Hematopoietic multipotent progenitor cell treated with erythropoietin and hydrocortisone succinate and interleukin-3 and kit ligand, for 6 days (in vitro differentiated cells): ENCODE measurements at places on chromosomes 3 and 15.

DNA sequence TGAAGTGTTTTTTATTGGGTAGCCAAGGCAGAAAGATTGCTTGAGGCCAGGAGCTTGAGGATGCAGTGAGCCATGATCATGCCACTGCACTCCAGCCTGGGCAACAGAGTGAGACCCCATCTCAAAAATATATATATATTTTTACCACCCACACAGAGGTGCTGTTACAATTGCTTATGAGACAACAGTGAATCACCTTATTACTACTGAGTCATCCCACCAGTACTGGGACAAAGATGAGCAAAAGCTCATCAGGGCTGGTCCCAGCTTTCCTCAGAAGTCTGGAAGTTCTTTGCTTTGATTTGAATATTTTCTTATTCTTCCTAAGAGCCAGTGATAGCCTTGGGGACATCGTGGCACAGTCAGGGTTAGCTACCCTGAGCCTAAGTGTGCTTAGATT is 207.7 kb downstream of the SOX2 start:
- no peak for DNase-seq

- no peak for DNase-seq
Observed at GRCh38 chr3:82520846-82521245, 759.4 kb upstream of the GBE1 start.

DNA sequence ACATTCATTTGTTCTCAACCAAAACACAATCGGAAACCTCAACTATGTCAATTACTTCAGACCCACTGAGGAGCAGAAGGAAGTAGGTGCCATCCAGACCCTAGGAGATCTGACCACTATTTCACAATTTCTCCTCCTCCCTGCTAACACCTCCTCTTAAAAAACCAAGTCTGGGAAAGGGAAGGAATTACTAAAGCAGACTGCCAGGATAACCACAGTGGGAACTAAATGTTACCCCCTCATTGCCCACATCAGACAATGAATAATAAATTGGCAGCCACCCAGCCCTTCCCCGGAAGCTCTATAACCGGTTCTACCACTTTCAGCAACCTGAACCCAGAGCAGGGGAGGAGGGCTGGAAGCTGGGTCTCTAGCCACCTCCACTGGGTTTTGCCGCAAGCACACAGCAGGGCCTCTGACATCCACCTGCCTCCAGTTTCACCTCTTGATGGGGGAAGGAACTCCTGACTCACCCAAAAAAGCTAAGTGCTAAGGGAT is 17.6 kb downstream of the C15orf62 start:
- DNase-seq = peak; percentile 68

DNA sequence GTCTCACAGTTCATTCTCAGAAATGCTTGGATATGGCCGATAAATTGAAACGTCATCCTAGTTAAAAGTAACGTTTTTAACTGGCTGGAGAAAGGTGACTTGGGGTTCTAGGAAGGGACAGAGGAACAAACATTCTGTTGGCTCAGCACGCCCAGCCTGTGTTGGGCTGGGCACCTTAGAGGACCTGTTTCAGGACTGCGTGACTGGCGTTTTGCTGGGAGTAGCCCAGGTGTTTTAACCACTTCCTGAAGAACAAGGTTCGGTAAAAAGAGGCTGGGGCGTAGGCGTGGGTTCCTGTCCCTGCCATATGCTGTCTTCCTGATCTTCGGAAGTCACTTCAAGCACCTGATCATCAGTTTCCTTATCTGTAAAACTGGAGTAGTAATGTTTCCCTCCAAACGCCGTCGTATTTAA is 1.1 kb upstream of the TLNRD1 start:
- DNase-seq = peak; percentile 35

DNA sequence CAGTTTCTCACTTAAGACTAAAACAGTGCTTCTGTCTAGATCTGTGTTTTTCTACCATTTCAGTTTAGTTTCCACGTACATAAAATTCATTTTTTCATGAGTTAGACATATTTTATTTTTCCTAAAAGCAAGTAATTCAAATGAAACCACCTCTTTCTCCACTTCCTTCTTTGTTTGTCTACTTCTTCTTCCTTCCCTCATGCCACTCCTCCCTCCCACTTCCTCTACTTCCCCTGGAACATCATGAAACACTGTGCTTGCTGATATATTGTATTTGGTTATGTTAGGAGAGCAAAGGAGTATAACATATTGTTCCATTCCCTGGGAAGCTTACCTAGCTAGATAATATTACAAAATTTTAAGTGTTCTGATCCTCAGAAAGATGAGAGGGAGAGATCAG is 36.7 kb upstream of the GOLGA8B start:
- DNase-seq = no peak

- no peak for DNase-seq
Observed at GRCh38 chr3:74287557-74287956, 326.9 kb downstream of the CNTN3 start.

- peak; percentile 67 for DNase-seq
Observed at GRCh38 chr3:156151824-156152428, 31.5 kb downstream of the KCNAB1 start.

DNA sequence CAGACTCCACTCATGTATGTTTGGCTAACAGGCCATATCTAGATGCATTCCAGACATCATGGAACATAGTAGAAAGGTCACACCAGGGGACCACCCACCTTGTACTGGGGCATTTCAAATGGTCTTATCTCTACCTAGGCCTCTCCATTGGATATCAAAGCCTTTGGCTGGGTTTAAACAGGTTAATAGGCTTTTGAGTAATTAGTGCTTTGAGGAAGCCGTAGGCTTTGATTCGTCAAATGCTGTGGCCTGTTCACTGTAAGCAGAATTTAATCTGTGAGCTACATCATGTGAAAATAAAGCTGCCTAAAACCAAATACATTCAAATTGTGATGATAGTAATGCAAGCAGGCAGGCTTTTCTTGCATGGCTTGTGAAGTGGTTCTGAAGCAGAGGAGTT is 129.5 kb downstream of the ST8SIA2 start:
- DNase-seq = no peak

- no peak for DNase-seq
Observed at GRCh38 chr15:87967951-87968350, 288.6 kb downstream of the NTRK3 start.

GRCh38 chr3:38560284-38560683 is 64.1 kb downstream of the EXOG start:
- DNase-seq = no peak

- DNase-seq = no peak
Observed at GRCh38 chr3:23094890-23095462, 108.2 kb upstream of the UBE2E2 start.

DNA sequence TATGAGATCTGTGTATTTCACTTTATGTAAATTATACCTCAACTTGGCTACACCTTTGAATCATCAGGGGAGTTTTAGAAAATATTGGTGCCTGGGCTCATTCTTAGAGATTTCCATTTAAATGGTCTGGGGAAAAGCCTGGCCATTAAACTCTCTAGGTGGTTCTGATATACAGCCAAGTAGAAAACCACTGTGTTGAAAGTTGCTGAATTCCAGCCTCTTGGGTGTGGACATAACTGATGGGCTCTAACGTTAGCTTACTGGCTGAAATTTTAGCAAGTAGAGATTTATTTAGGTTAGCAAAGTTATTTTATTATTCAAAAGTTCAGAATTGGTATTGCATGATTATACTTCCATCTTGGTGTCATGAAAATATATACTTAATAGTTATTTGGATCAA is 84.1 kb downstream of the ATG7 start:
- no peak for DNase-seq

DNA sequence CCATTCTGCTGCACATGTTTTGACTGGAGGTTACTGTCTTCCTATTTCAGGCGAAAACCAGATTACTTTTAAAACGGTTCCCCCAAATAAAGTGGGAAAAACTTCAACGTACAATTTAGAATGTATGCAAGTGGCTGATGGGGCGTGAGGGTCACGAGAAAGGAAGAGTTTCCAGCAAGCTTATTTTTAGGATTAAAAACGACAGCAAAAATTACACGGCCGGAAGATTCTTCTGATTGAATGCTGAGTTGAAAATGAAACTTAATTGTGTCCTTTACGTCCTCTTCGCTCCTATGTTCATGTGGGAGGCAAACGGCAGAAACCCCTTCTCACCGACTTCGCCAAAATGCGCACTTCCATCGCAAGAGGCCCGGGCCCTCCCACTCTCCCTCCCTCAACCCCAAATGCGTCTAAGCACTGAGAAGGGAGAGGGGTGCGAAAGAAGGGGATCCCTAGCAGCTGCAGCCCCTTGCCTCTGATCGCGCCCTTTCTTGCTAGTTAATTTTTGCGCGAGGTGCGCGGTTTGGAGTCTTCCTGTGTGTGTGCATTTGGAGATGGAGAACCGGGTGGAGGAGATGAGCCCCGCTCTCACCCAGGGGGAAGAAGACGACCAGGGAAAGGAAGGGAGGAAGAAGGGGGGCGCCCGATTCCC is 656 bp downstream of the CD47 start:
- peak; percentile 59 for DNase-seq

GRCh38 chr3:58215317-58216025 is 4.7 kb upstream of the DNASE1L3 start:
- DNase-seq = no peak

GRCh38 chr15:91368611-91369010 is 268.6 kb downstream of the SV2B start:
- no peak for DNase-seq

DNA sequence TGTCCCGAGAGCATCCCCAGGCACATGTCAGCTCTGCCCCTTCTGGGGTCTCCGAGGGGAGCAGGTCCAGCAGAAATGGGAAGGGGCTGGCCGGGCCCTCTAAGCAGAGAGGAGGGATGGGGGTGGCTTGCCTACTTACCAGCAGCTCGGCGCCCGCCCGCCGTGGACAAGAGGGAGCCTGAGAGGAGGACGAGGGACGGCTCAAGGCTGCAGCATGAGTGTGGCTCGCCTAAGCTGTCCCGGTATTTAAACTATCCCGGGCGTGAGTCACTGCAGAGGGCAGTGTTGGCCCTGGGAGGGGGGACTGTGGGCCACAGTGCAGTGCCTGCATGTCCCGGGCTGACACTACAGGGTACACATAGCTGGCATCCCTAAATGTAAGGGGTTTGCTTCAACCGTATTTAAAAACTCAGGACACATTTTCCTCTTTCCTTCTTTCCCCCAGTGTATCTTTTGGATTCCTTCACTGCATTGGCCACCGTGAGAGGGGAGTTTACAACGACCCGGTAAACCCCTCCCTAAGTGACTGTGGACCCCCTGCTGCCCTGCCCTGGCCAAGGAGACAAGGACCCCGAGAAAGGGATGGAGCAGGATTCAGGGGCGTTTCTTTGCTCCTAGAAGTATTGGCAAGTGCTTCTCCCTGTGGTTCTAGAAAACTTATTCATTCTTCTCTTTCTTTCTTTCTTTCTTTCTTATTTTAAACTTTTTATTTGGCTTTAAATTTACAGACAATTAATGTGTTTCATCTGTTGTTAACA is at the start of gene LRRC15:
Gene LRRC15, minus strand, starts transcription at position 222 of the 758 bp plus-strand sequence. CDS start 8,700 bp downstream, outside the sequence.
- no peak for DNase-seq

DNA sequence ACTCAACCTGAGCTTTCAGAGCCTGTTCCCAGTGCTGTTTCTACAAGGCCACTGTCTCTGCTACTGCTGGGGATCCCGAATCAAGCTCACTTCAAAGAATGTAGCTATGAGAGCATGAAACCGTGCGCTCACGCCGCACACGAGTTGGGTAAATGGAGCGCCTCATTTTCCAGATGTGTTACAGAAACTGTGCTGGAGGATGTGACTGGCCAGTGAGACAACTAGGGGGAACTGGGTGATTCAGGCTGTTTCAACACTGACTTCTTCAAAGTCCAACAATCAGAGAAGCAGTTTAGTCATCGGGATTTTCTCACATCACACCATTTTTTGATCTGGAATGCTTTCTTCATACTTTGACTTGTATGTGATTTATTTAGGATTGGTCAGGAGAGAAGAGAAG is 3.5 kb downstream of the ZNF710 start:
- no peak for DNase-seq

DNA sequence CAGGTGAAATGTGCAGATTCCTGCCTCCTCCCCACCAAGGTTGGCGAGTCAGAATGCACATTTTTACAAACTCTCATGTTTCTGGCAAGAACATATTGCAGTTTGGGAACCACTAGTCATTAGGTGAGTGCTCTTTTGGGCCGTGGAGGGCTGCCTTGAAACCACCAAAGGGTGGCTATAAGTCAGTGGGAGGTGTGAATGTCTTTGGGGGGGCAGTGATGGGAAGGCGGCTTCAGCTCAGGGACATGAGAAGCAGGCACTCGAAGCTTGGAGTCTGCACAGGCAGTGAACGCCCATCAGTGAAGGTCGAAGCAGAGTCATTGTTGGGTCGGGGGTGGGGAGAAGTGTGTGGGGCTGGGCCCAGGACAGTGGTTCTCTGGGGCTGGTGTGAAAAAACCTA is 1.1 kb downstream of the NOX5 start:
- DNase-seq = no peak

GRCh38 chr3:67700596-67700995 is 46.2 kb upstream of the SUCLG2 start:
- no peak for DNase-seq

- no peak for DNase-seq
Observed at GRCh38 chr3:20320489-20320888, 134.5 kb upstream of the SGO1 start.

- no peak for DNase-seq
Observed at GRCh38 chr15:93247466-93248121, 158.6 kb upstream of the RGMA start.

- DNase-seq = no peak
Observed at GRCh38 chr3:157077565-157077991, 82.4 kb downstream of the CCNL1 start.

GRCh38 chr15:70528270-70528706 is 235.1 kb downstream of the UACA start:
- DNase-seq = peak; percentile 88

DNA sequence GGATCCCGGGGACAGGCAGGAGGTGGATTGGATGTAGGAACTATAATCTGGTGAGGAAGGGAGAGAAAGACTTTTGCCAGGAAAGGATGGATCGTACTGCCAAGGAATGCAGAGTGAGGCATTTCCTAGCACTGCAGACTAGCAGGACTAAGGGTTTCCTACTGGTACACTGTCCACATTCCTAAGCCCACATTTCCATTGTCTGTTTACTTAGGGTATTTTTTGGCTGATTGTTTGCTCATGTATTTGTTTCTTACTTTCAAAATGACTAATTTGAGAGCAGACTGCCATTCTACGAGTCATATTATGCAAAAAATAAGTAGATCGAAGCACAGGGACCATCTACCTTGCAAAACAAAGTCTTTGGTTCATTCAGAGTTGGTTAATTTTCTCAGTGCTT is 1029.5 kb upstream of the NR2F2 start:
- no peak for DNase-seq

DNA sequence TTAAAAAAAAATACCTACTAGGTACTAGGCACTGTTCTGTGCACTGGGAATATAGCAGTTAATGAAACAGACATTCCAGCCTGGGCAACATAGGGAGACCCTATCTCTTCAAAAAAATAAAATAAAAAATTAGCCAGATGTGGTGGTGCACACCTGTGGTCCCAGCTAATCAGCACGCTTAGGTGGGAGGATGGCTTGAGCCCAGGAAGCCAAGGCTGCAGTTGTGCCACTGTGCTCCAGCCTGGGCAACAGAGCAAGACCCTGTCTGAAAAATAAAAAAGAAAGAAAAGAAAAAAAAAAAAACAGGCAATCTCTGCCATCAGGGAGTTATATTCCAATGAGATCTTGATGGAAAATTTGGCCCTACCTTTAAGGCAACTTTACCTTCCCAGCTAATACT is 115.1 kb upstream of the FLNB start:
- DNase-seq = no peak
